ENCODE measurements at places on chromosomes 4 and X.

DNA sequence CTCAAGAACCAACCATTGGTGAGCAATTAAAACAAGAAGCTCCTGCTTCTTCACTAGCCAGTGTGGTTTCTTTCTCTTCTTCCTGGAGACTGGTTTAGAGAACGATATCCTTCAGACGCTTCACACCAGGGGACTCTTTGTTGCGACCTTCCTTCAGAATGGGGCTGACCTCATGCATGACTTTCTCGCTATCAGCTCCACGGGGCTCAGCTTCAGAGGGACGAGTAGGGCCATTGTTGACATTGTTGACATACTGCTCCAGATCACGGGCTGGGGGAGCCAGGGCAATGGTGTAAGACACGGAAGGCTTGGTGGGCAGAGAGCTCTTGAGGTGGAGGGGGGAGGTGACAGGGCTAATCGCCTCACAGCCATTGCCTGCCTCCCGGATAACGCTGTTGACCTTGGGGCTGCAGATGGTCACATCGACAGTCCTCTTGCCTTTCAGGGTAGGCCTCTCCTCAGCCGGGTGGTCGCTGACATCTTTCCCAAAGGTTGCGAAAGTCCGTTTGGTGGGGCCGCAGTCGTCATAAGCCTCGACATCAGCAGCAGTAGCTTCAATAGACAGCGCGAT lies 113.8 kb downstream of the PCDH19 start:
- no peak for DNase-seq

GRCh38 chrX:30577362-30577991 lies at the start of gene TASL:
Gene TASL, minus strand, starts transcription at chrX:30577766. Its CDS starts 17,411 bp downstream, at chrX:30560355.
- peak; percentile 3 for DNase-seq

DNA sequence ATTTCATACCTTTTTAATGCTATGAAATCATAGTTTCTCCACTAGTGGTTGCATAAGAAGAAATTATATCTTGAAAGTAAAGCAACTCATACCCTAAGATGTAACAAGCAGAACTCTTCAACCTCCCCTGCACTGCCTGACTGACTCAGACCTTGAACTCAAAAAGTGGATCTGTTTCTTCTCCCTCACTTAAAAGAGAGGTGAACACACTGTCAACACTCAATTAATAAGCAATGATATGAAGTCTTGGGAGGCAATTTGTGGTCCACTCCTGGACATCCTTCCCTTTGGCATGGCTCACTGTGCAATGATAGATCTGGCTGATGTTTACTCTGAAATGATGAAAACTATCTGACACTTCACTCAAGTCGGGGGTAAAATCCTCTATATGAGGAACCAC lies 282.0 kb upstream of the DKK2 start:
- DNase-seq = no peak

DNA sequence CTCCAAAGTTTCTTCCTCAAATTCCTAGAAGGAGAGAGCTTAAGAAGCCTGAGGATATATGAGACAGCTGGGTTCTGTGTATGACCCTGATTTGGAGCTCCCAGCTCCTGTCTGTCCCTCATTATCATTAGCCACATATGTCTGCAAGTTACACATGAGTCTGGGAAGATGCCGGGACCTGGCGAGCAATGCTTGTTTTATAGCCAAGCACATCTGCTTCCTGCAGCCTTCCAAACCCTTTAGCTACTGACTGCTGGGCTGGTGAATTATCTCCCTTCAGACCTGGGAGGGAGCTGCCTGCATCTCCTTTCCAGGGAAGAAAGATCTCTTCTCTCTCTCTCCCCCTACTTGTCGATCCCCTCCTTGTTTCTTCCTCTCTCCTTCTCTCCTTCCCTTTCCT lies 556.7 kb upstream of the BOD1L1 start:
- no peak for DNase-seq

DNA sequence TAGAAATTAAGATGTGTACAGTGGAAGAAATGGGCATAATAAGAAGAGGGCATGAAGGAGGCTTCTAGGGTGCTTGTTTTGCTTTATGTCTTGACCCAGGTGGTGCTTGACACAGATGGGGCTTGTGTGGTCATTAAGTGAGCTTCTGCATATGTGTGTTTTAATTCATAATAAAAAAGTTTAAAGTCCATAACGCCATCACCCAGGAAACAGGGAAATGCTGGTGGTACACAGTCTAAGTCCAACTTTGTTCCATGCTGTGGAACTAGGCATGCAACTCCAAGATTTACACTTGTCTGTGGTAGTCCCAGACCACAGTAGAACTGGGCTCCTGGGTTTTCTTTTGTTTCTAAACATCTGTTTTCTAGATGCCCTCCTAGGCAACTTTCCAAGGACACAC lies 511.9 kb downstream of the MID1IP1 start:
- no peak for DNase-seq

- DNase-seq = peak; percentile 11
These were observed 150.9 kb downstream of the SHROOM3 start for GRCh38 chr4:76585897-76586360.

- DNase-seq = no peak
These were observed 450.0 kb downstream of the SPRY1 start for GRCh38 chr4:123846561-123846960.

DNA sequence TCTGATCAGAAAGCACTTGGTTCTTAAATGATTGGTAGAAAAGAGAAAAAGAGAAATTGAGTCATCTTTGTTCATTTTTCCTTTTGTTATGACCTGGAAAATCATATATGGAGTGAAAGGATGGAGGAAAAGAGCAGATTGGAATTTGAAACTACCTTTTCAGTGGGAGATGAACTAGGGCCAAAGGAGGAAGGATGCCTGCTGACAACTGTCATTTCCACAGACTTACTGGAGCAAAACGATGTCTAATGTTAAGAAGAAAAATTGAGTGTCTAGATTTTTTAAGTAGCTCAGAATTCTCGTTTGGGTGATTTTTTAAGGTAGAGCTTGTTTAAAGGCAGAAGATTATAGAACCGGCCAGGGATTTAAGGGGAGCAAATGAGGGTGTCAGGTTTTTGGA lies 144.6 kb upstream of the KCNIP4 start:
- DNase-seq = no peak

DNA sequence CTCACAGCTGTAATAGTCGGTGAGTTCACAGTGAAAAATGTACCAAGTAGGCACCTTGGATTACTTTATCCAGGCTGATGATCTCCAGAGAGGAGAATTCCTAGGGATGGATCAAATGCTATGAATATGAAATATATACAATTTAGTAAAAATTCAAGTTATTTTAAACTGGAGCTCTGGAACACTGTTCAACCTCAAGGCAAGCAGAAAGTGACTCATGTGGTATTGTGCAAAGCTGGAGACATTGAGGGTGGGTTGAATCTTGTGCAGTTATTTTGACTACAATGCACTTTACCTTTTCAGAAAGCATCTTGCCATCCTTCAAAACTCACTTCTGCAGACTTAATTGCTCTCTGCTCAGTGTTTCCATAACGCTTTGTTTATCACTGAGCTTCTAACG lies 43.4 kb downstream of the OSTC start:
- no peak for DNase-seq
